CD14-positive monocyte (primary cell): ENCODE measurements at places on chromosomes 7 and 10. TPM values are rescaled to one million over a fixed set of nuclear protein-coding genes. Genes with fewer than 3 reads are reported as not detected.
A peak's percentile ranks its signal among the peaks of the same experiment; 100 is the strongest.

ZNF722 gene
- polyA plus RNA-seq = not detected

CLDN4 gene
- not detected for polyA plus RNA-seq

- no peak overlapping the region for H3K27ac ChIP-seq
- no peak for DNase-seq
- no peaks in the 10 kb centered on the region for H3K27me3 ChIP-seq
- no peaks in the 10 kb centered on the region for H3K36me3 ChIP-seq
Measured at GRCh38 chr7:149811221-149811620, 27.0 kb upstream of the ZNF862 start.

DNA sequence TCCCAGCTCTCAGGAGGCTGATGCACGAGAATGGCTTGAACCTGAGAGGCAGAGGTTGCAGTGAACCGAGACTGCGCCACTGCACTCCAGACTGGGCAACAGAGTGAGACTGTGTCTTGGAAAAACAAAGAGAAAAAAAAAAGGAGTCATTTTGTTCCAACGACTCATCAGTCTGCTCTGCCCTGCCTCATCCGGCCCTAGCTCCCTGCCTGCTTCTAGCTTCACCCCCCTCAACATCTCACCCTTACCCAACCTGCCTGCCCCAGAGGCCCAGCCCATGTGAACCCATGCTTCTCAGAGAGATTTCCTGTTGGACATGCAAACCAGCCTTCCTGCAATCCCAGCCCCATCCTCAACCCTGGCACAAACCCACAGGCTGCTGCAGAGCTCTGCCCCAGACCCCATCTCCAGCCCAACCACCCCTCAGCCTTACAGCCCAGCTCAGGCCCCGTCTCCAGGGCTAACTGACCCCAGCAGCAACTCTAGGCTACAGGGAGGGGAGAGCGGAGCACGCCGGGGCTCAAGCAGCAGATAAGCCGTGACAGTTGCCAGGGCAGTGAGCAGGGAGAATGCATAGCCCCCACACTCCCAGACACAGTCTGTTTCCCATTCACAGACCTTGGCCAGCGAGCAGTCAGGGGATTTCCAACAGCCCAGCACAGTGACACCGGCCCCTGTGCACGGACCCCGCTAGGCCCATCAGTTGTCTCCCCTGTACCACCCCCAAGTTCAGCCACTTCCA lies 86.0 kb upstream of the KCTD7 start:
- H3K4me1 ChIP-seq = no peaks in the 10 kb centered on the region
- H3K4me3 ChIP-seq = no peak overlapping the region
- H3K36me3 ChIP-seq = peaks cover 39% of the 10 kb centered on the region
- no peak overlapping the region for H3K27ac ChIP-seq

TRPV5 gene
- not detected for polyA plus RNA-seq

DNA sequence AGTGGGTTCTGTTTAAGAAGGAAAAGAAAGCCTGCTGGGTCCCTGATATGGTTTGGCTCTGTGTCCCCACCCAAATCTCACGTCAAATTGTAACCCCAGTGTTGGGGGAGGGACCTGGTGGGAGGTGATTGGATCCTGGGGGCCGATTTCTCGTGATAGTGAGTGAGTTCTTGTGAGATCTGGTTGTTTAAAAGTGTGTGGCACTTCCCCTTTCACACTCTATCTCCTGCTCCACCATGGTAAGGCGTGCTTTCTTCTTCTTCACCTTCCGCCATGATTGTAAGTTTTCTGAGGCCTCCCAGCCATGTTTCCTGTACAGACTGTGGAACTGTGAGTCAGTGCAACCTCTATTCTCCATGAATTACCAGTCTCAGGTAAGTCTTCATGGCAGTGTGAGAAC lies 42.6 kb downstream of the INPP5A start:
- no peak for DNase-seq
- no peaks in the 10 kb centered on the region for H3K27me3 ChIP-seq
- H3K4me1 ChIP-seq = peaks cover 54% of the 10 kb centered on the region

DNA sequence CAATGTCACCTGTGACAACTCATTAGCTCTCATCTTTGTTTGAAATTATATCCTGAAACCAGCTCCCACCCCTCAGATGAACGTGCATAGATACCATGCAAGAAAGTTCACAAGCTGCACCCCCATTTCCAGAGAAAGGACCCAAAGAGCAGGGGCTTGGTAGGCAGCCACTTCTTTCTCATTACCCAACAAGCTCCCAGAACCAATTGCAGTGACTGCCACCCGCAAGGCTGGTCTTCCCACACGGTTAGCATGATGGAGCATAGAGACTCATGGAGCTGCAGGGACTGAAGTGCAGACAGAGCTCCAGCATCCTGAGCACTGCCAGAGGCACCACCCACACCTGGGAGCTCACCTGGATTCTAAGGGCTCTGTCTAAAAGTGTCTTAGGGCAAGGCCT lies 28.5 kb downstream of the FRMPD2 start:
- H3K36me3 ChIP-seq = no peaks in the 10 kb centered on the region
- H3K4me1 ChIP-seq = no peaks in the 10 kb centered on the region
- no peak overlapping the region for H3K4me3 ChIP-seq
- no peak for DNase-seq
- H3K27ac ChIP-seq = no peak overlapping the region

DNA sequence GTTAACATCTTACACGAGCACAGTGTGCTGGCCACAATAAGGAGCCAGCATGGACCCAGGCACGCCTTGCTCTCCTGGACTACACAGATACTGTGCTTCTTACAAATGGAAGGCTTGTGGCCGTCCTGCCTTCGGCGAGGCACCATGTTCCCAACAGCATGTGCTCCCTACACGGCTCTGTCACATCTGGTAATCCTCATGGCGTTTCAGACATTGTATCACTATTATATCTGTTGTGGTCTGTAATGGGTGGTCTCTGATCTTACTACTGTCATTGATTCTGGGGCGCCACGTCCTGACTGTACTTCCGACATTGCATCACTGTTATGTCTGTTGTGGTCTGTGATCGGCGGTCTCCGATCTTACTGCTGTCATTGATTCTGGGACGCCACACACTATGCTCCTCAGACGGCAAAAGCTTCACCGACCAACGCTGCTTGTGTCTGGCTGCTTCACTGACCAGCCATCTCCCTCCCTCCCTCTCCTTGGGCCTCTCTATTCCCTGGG lies 195.4 kb downstream of the MAD1L1 start:
- no peaks in the 10 kb centered on the region for H3K27me3 ChIP-seq
- H3K36me3 ChIP-seq = peaks cover 1% of the 10 kb centered on the region
- H3K4me3 ChIP-seq = peak overlapping the region; percentile 58
- no peaks in the 10 kb centered on the region for H3K4me1 ChIP-seq

- peaks cover 10% of the 10 kb centered on the region for H3K4me1 ChIP-seq
- H3K36me3 ChIP-seq = peaks cover 13% of the 10 kb centered on the region
- DNase-seq = no peak
- no peaks in the 10 kb centered on the region for H3K27me3 ChIP-seq
Measured at GRCh38 chr10:87534173-87534858, 29.6 kb downstream of the MINPP1 start.

DNA sequence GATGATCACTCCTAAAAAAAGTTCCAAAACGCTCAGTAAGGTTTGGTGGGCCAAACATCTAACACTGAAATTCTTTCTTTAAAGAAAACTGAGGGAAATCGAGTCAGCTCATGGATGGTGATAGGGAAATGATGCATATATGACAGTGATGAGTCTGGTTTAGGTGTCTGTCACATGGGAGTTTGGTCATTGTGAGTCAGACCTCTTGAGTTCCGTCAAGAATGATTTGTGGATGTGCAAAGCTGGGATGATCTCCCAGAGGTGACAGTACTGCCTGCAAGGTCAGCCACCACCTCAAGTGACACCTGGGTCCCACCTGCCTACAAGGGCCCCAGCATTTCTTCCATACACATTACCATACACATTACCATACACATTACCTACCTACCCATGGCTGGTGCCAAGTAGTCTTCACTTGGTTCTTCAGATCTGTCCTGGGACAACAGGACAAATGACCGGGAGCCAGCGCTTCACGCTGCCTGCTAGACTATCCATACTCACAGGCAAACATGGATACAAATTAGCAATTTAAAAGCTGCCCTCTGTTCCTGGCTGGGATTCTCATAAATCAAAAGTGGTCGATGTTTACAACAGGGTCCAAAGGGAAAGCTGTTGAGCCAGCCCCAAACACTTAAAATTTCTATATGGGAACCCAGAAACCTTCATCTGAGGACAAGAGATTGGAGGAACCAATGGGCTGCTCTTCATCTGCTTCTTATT lies 128.4 kb downstream of the ADAM12 start:
- no peaks in the 10 kb centered on the region for H3K4me1 ChIP-seq
- no peaks in the 10 kb centered on the region for H3K36me3 ChIP-seq
- no peak for DNase-seq

DNA sequence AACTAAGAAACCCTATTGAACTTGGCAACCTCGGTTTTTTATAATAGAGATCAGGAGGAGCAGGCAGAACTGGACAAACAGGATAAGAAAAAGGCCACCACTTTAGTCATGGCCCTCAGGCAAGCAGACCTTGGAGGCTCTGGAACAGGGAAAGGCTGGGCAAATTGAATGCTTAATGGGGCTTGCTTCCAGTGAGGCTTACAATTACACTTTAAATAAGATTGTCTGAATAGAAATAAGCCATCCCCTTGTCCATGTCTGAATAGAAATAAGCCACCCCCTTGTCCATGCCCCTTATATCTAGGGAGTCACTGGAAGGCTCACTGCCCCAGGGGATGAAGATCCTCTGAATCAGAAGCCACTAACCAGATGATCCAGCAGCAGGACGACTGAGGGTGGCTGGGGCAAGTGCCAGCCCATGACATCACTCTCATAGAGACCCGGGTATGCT lies 40.6 kb downstream of the AKR1B15 start:
- no peak for DNase-seq
- peaks cover 9% of the 10 kb centered on the region for H3K4me1 ChIP-seq
- H3K27me3 ChIP-seq = no peaks in the 10 kb centered on the region
- no peak overlapping the region for H3K4me3 ChIP-seq
